GM12865 (cell line): ENCODE measurements at places on chromosomes 16 and 17.

DNA sequence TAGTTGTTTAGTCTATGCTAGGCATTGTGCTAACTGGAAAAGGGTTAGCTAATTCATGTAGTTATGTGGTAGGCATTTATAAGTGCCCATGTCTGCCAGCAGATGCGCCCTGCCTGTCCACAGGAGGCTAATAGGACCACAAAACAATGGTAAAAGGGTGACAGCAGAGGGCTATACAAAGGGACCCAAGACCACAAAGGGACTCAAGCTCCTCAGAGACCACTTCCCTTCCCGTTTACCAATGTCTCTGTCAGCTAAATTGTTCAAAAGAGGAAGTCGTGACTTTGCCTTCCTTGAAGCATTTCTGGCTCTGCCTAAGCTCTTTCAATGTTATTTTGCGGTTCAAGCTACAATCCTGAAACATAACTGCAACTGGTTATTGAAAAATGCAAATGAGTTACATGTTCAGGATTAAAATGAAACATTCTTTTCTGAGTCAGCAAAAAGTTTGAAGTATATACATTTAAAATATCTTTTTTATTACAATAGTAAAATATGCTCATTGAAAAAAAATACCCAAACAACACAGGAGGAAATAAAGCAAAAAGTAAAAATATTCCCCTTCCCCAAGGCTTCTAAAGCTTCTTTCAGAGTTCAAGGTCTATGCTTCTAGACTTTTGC, 149.2 kb downstream of the MAF start:
- DNase-seq = peak; percentile 38

DNA sequence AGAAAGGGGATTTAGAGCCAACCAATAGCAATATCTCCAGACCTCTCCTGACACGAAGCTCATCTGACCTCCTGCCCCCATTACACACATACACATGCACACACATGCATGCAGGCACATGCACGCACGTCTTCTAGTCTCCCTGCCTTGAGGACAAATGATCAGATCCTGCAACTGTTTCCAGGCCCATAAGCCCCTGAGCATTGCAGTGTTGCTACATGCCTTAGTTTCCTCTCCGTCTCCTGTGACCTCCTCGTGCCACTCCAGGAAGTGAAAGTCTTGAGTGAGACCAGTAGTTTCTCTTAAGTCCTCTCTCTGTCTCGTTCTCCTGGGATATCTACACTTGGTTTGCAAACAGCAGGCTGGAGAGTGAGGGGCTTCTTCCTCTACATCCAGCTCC, 8.2 kb downstream of the CIITA start:
- DNase-seq = peak; percentile 55

- DNase-seq = no peak
Observed at GRCh38 chr16:78566397-78567073, 467.1 kb downstream of the WWOX start.

- no peak for DNase-seq
Observed at GRCh38 chr16:21167360-21167759, 8.9 kb downstream of the LDAF1 start.

DNA sequence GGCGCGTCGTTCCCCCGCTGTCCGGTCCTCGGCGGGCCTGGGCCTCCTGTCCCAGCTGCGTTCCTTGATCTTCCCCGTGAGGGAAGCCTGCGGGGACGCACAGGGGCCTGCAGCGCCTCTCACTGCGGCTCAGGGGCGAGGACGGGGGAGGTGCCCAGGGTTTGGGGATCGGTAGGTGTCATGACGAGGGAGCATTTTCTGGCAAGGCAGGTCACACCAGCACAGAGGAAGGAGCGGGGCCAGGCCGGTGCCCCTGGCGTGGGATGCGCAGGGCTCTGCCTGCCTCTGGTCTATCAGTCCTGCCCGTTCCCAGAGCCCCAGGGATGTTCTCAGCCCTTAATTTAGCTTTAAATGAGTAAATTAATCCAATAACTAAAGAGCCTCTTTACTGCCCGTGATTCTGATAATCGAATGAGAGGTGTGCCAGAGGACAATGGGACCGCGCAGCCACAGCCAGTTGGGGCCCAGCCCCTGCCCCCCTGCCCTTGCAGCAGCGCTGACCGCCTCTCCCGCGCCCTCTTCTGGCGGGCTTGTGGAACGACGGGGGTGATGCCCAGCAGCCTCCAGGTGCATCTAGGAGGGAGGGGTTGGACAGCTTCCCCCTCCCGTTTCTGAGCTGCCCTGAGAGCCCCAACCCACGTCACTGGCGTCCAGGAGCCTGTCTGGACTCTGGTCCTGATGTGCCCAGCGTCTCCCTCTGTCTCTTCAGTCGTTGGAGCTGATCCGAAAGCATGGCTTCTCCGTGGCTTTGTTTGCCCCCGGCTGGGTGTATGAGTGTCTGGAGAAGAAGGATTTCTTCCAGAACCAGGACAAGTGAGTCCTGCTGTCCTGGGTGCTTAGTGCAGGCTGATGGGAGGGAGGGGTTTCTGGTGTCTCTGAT, 7.9 kb downstream of the ENGASE start:
- peak; percentile 43 for DNase-seq

GRCh38 chr16:78291604-78292003, 192.2 kb downstream of the WWOX start:
- DNase-seq = no peak

GRCh38 chr17:76709077-76709950, 1.5 kb downstream of the MXRA7 start:
- no peak for DNase-seq

DNA sequence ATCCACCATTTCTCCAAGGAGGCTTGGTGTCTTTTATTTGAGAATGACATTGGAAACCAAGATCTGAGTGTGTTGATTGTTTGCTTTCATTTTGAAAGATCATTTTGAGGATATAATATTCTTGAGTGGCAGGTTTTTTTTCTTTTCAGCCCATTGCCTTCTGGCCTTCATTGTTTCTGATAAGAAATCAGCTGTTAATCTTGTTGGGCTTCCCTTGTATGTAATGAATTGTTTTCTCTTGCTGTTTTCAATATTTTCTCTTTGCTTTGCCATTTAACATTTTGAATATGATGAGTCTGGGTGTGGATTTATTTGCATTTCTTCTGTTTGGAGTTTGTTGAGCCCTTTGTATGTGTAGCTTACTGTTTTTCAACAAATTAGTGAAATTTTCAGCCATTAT, 22.0 kb downstream of the PRSS54 start:
- no peak for DNase-seq

- no peak for DNase-seq
Observed at GRCh38 chr17:64692187-64692586, 30.1 kb upstream of the SMURF2 start.

GRCh38 chr17:4492721-4493561, 5.7 kb upstream of the SPNS2 start:
- peak; percentile 32 for DNase-seq

DNA sequence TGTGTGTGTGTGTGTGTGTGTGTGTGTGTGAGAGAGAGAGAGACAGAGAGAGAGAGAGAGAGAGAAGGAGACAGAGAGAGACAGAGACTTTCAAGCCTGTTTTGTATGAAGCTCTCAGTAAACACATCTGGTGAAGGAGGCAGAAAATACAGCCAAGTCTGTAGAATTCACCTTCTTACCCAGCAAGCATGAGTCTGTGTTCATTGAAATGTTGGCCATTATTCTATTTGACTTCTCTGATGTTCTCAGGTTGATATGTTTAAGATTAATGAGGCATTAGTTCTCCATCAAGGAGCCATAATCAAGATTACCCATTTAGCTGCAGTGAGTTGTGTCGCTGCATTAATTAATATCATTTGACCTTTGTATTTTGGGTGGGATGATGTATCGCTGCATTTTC, 895.8 kb upstream of the EEF2KMT start:
- no peak for DNase-seq

DNA sequence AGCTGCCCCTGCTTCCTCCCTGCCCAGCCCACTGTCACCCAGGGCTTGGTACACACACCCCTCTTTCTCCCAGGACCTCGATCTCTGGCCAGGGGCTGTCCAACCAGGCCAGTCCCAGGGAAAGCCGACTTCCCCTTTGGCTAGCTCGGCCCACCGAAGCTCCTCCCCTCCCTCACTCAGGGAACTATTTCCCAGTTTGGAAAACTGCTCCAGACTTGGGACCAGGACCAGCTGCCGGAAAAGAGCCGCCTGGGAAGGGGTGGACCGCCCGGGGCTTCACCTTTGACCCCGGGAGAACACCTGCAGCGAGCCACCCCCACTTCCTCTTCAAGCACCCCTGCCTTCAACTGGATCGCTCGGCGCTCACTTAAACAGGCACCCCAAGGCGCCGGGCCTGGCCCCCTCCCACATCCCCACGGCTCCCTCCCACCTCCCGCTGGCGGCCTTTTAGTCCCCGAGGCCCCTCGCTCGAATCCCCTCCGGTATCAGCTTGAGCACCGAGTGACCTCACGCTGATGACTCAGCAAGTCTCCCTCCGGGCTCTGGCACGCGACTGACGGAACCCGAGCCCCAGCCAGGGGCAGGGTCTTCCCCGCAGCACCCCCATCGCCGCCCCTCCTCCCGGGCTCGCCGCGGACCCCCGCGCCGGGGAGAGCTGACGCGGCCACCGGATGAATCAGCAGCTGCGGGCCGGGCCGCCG, 934 bp downstream of the MAFG start:
- DNase-seq = peak; percentile 64

GRCh38 chr16:67649494-67649931, 4.6 kb downstream of the CARMIL2 start:
- no peak for DNase-seq

GRCh38 chr16:88640039-88640495, 1.7 kb downstream of the IL17C start:
- no peak for DNase-seq

DNA sequence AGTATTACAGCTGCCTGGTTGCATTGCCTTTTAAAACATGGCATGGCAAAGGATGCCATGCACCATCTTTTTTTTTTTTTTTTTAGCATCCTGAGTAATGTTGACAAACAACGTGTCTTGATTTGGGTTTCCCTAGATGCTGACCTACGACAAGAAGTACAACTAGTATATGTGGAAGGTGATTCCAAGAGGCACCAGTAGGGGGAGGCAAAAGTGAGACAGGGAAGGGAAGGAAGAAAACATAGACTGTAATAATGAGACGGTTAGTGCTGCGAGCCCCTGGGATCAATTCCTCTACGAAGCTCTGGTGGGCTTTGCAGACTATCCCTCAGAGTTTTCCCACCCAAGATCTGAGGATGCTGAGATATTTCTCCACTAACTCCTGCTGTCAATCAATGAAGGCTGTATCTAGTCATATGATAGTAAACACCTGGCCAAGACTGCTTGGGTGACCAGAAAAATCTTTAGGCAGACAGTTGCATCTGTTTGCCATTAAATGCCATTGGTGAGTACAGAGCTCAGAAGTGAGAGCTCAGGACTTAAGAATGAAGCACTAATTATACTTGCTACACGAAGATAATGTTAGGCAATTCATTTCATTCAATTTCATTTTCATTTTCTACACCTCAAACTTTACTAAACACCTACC, 458.6 kb upstream of the GOT2 start:
- DNase-seq = peak; percentile 36

GRCh38 chr16:46709469-46710005, 20.1 kb downstream of the ORC6 start:
- DNase-seq = no peak

DNA sequence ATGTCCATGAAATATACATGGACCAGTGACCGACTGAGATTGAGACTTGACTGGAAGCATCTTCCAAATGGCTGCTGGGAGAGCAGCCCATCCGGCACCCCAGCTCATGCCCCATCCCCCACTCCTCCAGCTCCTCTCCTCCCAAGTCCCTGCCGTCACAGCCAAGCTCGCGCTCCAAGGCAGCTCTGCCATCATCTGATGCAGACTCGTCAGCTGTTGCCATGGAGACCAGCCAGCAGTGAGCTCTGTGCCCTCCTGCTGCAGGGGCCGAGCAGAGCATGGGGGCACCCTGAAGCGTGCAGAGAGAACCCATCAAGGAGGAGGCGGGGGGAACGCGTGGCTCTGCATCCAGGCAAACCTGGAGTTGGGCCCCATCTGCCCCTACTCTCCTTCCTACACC, 74.5 kb upstream of the TNRC6C start:
- DNase-seq = no peak

DNA sequence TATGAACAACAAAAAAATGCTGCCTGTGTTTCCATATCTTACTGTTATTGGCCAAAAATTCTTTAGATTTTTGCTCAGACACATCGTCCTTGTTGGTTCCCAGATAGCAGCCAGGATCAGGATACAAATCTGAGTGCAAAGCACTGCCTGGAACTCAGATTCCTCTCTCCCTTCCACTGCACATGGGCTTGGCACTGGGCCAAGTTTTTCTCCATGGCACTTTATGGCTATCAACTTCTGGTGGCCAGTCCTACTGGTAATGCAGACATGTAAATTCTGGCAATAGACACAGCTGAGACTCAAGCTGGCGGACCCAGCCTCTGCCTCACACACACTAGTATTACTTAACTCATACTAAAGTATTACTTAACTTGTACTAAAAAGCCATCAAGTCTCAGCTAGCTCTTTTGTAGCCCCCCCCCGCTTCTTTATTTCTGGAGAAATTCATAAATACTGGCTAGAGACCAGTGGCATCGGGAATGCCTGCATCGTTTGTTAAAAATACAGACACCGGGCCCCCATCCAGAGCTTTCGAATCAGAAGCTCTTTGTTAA, 181.2 kb upstream of the COX10 start:
- no peak for DNase-seq

GRCh38 chr16:65745-66144, 6.7 kb downstream of the RHBDF1 start:
- DNase-seq = peak; percentile 82

DNA sequence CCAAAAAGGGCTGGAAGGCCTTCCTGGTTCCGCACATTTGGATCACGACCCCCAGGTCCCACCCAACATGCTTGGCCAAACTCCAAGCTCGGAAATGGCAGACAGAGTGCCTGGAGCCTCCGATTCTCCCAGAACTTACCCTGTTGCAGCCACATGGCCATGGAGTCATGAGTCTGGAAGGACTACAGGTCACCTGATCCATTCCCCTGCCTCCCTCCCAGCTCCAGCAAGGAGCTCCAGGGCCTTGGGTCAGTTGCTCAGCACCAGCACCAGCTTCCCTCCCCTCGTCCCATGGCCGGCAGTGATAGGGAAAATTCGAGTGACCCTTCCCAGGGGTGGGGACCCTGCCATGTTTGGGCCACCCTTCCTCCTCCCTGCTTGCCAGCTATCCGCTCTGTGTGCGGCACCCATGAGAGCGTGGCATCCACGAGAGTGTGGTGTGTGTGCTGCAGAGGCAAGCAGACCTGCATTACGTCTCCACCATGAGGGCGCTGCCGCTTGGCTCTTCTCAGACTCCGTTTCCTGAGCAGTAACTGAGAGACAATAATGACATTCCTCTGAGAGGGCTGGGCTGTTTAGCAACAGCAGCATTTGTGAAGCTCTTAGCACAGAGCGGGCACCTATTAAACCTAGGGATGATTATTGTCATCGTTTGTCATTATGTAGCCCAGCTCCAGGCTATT, 21.3 kb upstream of the RPL38 start:
- no peak for DNase-seq

- DNase-seq = no peak
Observed at GRCh38 chr16:86281421-86281820, 228.9 kb upstream of the FOXF1 start.

DNA sequence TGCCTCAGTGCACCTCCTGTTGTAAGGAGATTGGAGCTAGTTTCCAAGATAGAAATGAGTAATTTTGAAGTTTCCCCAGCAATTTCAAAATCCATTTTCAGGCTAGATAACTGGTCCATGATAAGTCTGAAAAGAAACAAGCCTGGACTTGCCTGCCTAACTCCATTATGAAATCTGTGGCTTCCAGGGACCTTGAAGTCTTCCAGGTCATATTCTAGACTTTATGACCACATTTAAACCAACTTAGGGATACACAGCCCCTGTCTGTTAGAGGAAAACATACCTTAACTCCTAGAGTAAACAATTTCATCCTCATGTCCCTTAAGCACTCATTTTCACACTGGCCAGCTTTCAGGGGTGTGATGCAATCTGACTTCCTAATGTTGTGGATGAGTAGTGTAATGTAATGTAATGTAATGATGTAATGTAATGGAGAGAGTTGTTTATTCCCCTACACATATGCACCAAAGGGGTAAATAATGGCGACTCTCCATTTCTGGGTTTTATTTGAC, 96.7 kb upstream of the FAM20A start:
- DNase-seq = no peak
